ENCODE measurements at places on chromosomes 3 and 15. TPM values are rescaled to one million over a fixed set of nuclear protein-coding genes. Genes with fewer than 3 reads are reported as not detected.

DNA sequence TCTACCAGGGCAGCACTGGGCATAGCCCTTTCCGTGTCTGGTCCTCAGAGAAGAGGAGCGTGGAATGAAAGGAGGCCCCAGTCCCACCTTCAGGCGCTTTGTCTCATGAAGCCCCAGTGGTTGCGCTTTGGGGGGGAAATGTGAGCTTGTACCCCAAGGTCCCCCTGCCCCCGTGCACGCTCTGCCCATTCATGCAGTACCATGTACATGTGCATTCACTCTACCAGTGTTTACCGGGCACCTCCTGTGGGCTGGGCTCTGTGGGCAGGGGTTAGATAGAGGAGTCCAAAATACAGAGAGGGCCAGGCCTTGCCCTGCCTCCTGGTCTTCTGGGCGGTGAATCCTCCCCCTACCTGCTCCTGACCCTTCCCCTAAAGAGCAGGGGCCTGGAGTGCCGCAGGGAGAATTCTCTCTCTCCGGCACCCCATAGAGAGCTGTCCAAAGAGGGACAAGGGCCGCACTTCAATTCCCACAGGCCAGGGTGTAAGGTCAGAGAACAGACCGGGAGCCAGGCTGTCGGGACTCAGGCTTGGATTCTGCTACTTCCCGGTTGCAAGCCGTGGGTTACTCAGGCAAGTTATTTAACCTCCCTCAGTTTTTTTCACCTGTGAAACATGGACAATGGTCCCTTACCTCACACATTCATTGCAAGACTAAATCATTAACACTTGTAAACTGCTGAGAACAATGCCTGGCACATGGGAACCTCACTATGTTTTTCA lies 153.4 kb downstream of the MEGF11 start:
- DNase-seq, result no peak

- DNase-seq, result no peak
Observed at GRCh38 chr15:68042855-68043222, 11.3 kb upstream of the PIAS1 start.

GRCh38 chr3:67349551-67350174 lies 304.7 kb downstream of the SUCLG2 start:
- DNase-seq, result no peak

DNA sequence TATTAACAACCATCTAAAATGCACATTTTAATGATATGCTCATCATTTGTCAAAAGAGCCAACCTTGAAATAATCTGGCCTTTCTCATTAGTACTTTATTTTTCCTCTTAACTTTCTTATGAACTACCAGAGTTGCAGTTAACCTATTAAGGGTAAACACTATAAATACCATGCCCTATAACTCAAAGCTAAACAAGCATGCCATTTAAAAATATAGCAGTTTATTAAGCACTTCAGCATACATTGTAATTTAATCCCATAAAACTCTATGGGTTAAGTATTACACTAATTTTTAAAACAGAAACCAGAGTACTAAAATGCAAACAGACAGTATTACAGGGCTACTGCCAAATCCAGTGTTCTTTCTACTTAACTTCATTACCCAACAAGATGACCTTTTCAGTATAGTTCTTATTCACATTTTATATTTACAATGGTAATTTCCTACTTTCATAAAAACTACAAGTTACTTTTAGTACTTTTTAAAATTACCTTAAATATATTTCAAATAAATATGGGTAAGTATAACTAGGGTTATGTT lies 11.8 kb downstream of the NPTN start:
- DNase-seq, result no peak

DNA sequence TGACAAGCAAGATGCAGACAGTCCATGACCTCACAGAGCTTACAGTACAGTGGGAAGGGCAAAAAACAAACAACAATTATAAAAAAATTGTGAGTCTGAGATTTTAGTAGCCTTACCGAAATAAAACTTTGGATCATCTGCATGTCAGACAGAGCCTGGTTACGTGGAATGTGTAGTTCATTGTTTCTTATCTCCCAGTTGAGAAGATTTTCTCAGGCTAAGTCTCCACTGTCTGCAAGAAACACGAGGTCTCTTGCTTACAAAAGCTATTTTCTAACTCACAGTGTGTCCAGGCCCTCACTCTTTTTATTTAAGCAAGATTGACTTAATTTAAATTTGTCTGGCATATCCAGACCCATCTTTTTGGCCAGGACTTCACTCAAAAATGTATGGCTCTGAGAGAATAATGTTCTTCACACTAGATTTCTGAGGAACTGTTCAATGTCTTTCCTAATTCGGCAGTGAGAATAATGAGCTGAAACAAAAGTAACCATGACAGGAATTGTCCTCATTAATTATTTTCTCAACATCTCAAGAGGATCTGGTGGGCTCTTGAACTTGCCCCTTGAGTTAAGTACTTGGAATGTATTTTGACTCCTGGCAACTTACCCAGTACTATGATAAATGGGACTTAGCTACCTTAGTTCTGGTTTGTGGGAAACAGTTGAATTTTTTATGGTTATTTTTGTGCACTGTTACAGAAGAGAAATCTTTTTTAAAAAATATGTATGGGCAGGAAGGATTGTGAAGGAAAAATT lies 265.1 kb upstream of the COL8A1 start:
- no peak for DNase-seq

The ONECUT1 gene
- total RNA-seq, result 5.0 TPM
